ENCODE measurements at places on chromosomes 11 and 22.

- no peak for DNase-seq
These were observed 86.5 kb upstream of the B3GAT1 start for GRCh38 chr11:134498326-134499139.

- peak; percentile 31 for DNase-seq
These were observed 3.4 kb downstream of the MRGPRF start for GRCh38 chr11:69009441-69010211.

GRCh38 chr11:80379620-80380278 is 938.9 kb upstream of the TENM4 start:
- DNase-seq = peak; percentile 5

DNA sequence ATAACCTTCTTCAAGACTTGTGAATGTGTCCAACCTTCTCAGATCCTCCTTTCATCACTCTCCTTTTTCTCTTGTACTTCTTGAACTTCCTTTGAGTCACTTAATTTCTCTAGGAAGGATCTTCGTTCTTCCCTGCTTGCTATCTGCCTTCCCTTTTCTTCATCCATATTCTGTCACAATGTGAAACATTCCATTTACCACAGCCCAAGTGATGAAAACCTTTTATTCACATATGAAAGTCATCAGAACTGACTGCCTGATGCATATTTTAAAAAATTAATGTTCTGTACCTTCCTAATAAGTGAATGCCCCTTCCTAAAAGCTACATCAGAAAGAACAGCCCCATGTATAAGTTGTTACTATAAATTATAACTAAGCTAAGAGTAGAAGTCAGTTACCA is 520.4 kb upstream of the LUZP2 start:
- no peak for DNase-seq

Measured in tongue (tissue), 3 donors.